ENCODE measurements at places on chromosomes 7 and 10.
A peak's percentile ranks its signal among the peaks of the same experiment; 100 is the strongest.

- no peaks in the 10 kb centered on the region for H3K36me3 ChIP-seq
- H3K4me3 ChIP-seq = no peak overlapping the region
- no peak for DNase-seq
These were observed 8.0 kb downstream of the PWWP2B start for GRCh38 chr10:132404911-132405462.

- no peaks in the 10 kb centered on the region for H3K27me3 ChIP-seq
- H3K4me1 ChIP-seq = no peaks in the 10 kb centered on the region
- no peak overlapping the region for H3K27ac ChIP-seq
- no peak overlapping the region for H3K4me3 ChIP-seq
- no peaks in the 10 kb centered on the region for H3K36me3 ChIP-seq
These were observed 13.8 kb downstream of the UBE2D1 start for GRCh38 chr10:58348571-58349033.

DNA sequence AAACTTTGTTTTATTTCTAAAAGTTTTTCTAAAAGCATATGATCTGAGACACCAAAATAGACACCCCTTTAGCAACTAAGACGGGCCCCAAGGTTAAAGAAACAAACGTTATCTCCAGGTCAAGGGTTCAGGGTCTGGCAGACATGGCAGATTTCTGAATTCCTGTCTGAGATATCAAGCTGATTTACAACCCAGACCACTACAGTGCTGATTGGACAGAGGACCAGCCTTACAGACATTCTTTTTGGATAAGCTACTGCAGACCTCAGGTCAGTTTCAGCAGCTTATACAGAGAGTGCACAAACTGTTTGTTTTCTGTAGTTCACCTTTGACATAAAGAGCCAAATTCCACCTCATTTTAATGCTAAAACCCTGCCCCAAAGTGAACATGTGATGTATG, 34.8 kb downstream of the SVOPL start:
- no peak for DNase-seq
- no peak overlapping the region for H3K27ac ChIP-seq
- H3K27me3 ChIP-seq = no peaks in the 10 kb centered on the region
- H3K4me1 ChIP-seq = no peaks in the 10 kb centered on the region

DNA sequence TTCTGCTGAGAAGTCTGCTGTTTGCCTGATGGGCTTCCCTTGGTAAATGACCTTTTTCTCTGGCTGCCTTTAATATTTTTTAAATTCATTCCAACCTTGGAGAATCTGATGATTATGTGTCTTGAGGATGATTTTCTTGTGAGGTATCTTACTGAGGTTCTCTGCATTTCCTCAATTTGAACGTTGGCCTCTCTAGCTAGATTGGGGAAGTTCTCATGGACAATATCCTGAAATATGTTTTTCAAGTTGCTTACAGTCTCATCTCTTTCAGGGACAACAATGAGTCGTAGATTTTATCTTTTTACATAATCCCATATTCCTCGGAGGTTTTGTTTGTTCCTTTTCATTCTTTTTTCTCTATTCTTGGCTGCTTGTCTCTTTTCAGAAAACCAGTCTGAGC, 208.4 kb downstream of the KIF20B start:
- no peak overlapping the region for H3K4me3 ChIP-seq
- no peaks in the 10 kb centered on the region for H3K27me3 ChIP-seq
- H3K36me3 ChIP-seq = no peaks in the 10 kb centered on the region
- H3K27ac ChIP-seq = no peak overlapping the region
- no peak for DNase-seq
- no peaks in the 10 kb centered on the region for H3K4me1 ChIP-seq

GRCh38 chr10:133403359-133403758, 9.4 kb downstream of the MTG1 start:
- H3K27ac ChIP-seq = no peak overlapping the region
- peaks cover 22% of the 10 kb centered on the region for H3K36me3 ChIP-seq
- no peak for DNase-seq
- H3K4me3 ChIP-seq = no peak overlapping the region
- peaks cover 36% of the 10 kb centered on the region for H3K4me1 ChIP-seq

GRCh38 chr7:99013266-99014112, 130.4 kb downstream of the SMURF1 start:
- DNase-seq = no peak
- no peak overlapping the region for H3K27ac ChIP-seq
- no peaks in the 10 kb centered on the region for H3K4me1 ChIP-seq
- H3K36me3 ChIP-seq = peaks cover 31% of the 10 kb centered on the region
- H3K27me3 ChIP-seq = no peaks in the 10 kb centered on the region
- no peak overlapping the region for H3K4me3 ChIP-seq

- H3K4me1 ChIP-seq = no peaks in the 10 kb centered on the region
- peaks cover 16% of the 10 kb centered on the region for H3K36me3 ChIP-seq
- no peak overlapping the region for H3K27ac ChIP-seq
- DNase-seq = no peak
These were observed 17.7 kb downstream of the IL15RA start for GRCh38 chr10:5959581-5960069.

DNA sequence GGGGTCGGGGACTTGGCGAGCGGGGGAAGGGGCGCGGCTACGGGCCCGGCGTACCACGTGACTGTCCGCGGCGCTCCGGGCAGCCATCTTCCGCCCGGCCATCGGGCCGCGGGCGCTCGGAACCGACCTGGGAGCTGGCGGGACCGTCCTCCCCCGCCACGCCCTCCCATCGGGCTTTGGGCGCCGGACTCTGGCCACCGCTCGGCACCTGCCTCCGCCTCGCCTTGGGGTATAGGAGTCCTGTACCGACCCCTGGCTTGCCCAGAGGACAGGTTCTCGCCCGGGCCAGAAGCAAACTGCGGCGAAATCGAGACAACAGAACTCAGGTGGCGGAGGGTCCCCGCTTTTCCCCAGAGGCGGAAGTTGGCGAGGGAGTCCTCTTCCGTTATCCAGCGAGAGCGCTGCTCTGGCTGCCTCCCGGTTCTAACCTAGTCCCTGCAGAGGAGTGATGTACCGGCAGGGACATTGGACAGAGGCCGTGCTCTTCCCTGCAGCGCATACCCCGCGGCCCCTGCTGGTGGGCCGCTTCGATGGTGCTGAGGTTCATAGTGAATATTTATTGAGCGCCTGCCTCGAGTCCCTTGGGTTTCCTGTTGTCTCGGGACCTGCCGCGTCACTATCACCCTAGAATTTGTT, 1.2 kb upstream of the SGMS1 start:
- H3K27ac ChIP-seq = peak overlapping the region; percentile 94
- H3K4me3 ChIP-seq = peak overlapping the region; percentile 86
- H3K27me3 ChIP-seq = no peaks in the 10 kb centered on the region
- no peaks in the 10 kb centered on the region for H3K36me3 ChIP-seq
- DNase-seq = no peak

- H3K36me3 ChIP-seq = peaks cover 40% of the 10 kb centered on the region
- no peak for DNase-seq
- H3K27me3 ChIP-seq = no peaks in the 10 kb centered on the region
- no peak overlapping the region for H3K4me3 ChIP-seq
These were observed 45.6 kb downstream of the SFMBT2 start for GRCh38 chr10:7365027-7365745.

DNA sequence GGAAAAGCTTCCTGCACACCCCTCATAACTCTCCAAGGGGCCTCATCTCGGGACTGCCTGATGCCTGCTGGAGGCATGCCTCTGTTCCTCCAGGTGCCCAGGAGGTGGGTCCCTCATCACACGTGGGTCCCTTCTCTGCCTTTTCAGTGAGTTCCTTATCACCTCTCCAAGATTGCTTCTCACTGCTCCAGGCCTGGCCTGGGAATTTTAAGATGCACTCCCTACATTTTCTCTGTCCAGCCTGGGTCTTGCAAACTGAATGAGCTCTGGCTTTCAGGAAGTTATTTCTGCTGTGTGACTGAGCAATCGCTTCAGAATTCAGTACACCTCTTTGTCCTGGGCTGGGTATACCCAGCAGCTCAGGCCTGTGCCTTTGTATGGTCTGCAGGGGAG, 43.8 kb downstream of the LRRC18 start:
- no peak overlapping the region for H3K27ac ChIP-seq
- H3K27me3 ChIP-seq = no peaks in the 10 kb centered on the region
- DNase-seq = no peak
- no peaks in the 10 kb centered on the region for H3K4me1 ChIP-seq
- H3K4me3 ChIP-seq = no peak overlapping the region

DNA sequence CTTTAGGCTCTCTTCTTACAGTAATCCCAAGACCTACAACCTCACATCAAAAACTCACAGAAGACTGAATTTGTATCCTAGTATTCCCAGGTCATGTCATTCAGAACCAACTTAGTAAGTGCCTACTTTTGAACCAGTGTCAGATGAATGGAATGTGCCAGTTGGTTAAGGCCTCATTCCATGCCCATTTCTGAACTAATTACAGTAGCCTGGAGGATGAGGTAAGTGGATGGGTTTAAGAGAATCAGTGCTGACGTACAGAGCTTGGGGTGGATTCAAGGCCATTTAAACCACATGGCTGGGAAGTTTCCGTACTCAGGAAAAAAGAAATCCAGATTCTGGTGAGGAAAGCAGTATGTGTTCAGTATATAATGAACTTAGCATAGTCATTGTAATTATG, 21.9 kb upstream of the FOXP2 start:
- no peak overlapping the region for H3K27ac ChIP-seq
- H3K4me1 ChIP-seq = no peaks in the 10 kb centered on the region
- no peak overlapping the region for H3K4me3 ChIP-seq
- no peaks in the 10 kb centered on the region for H3K27me3 ChIP-seq

GRCh38 chr7:90512821-90513254, 43.4 kb downstream of the PTTG1IP2 start:
- no peaks in the 10 kb centered on the region for H3K36me3 ChIP-seq
- no peak overlapping the region for H3K27ac ChIP-seq
- no peaks in the 10 kb centered on the region for H3K4me1 ChIP-seq
- DNase-seq = no peak
- H3K4me3 ChIP-seq = no peak overlapping the region
- H3K27me3 ChIP-seq = no peaks in the 10 kb centered on the region

DNA sequence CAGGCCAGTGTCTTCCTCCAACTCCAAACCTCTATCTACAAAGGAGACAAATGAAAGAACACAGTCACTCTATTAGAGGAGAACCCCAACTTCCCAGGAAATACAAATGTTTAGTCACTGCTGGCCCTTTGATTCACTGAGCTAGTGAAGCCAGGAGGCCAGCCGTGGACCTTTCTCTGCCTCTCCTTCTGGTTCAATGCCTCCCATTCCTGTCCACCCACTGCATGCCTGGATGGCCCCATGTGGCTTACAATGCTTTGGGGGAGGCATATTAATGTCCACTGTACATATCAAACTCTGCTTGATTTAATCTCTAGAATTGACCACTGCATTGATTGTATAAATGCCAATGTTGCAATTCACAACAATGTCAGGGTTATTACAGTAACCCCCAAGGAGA, 687.3 kb downstream of the KCNMA1 start:
- H3K27me3 ChIP-seq = no peaks in the 10 kb centered on the region
- no peak overlapping the region for H3K4me3 ChIP-seq
- no peaks in the 10 kb centered on the region for H3K36me3 ChIP-seq
- H3K27ac ChIP-seq = no peak overlapping the region
- no peak for DNase-seq

- no peaks in the 10 kb centered on the region for H3K4me1 ChIP-seq
- DNase-seq = no peak
- no peak overlapping the region for H3K27ac ChIP-seq
- no peaks in the 10 kb centered on the region for H3K27me3 ChIP-seq
- no peak overlapping the region for H3K4me3 ChIP-seq
These were observed 550.0 kb downstream of the TNS3 start for GRCh38 chr7:47031786-47032535.
